ENCODE measurements at places on chromosomes 6 and 20.

GRCh38 chr20:63578224-63579016 lies 4.4 kb upstream of the HELZ2 start:
- no peak for DNase-seq

DNA sequence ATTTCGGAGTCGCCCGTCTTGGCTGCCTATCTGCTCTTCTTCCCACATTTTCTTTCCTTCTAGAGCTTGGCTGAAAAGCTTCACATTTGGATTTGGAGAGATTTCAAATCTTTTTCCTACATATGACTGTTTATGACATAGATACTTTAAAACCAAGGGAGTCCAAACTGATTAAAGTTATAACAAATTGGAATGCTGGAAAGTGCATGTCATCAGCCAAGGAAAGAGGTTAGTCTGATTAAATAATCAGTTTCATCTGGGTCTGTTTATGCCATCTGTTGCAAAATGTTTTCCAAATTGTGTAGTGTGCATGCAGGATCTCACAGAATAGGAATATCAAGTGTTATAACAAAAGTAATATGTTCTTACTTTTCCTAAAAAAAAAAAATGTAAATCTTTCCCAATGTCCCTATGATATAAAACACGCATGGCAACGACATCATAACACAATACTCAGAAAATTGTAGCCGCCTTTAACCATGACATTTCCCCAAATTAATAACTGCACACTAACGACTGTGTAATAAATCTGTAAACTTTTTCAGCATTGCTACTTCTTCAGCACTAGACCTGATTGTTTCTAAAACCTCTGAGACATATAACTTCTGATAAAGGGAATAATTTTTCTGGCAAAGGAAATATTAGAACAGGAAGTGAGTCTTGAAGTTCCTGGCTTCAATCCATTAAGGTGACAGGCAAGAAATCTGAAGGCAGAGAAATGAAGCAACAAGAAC lies 230.2 kb upstream of the FOXQ1 start:
- DNase-seq: no peak

DNA sequence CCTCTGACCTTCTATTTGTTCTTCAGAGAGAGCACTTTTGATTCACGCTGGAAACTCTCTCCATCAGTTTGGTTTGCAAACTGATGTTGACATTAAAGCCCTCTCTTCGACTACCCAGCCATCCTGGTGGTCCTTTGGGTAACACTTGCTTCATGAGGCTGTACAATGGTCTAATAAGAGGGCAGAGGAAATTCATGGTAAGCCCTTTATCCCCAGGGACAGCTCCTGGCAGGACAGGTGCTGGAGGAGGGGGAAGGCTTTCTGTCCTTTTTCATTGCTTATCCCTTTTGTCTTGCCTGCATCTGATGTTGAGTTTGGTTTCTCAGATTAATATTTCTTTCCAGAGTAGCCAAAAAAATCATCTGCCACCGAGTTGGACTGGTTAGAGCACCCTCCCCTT lies 52.1 kb upstream of the CD93 start:
- DNase-seq: no peak

- no peak for DNase-seq
Measured at GRCh38 chr6:12826584-12826983, 110.0 kb downstream of the PHACTR1 start.

- no peak for DNase-seq
Measured at GRCh38 chr6:108673153-108673552, 112.4 kb downstream of the FOXO3 start.

- no peak for DNase-seq
Measured at GRCh38 chr20:46077642-46078305, 12.0 kb downstream of the NCOA5 start.

GRCh38 chr20:20593447-20594170 lies 118.8 kb downstream of the RALGAPA2 start:
- peak; percentile 76 for DNase-seq

- no peak for DNase-seq
Measured at GRCh38 chr6:116535109-116535508, 10.4 kb downstream of the TRAPPC3L start.

GRCh38 chr6:169288591-169288990 lies 34.9 kb upstream of the THBS2 start:
- no peak for DNase-seq

DNA sequence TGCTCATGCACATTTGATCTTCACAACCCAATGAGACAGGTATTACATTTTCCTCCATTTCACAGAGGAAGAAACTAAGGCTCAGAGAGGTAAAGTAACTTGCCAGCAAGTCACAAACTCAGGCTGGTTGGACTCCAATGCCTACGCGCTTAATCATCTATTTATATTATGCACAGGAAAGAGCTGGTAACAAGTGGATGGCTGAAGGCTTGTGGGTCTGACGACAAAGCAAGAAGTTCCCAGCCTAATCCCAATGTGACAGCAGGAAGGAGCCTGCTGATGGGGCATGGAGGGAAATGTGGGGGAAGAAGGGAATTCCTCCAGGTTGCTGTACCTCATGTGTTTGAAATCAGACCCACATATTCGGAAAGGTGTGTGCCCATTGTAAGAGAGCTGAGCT lies 3.9 kb downstream of the CDH22 start:
- no peak for DNase-seq

GRCh38 chr6:19812512-19813119 lies 24.6 kb upstream of the ID4 start:
- DNase-seq: peak; percentile 14

DNA sequence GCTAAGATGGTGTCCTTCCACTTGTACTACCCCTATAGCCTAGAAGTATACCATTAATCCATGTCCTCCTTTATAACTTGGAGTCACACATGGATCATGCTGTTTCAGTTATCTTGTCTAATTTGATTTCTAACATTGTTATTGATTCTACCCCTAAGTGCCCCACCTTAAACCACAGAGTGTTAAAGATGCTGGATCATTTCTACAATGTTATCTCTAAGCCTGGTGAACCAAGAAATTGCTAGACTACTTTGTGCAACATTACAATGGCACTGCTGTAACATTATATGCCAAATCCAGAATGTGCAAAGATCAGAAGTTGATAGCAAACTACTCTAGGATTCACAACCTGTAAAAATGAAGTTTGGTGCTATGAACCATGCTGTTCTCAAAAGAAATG lies 1.7 kb downstream of the CGA start:
- DNase-seq: no peak

DNA sequence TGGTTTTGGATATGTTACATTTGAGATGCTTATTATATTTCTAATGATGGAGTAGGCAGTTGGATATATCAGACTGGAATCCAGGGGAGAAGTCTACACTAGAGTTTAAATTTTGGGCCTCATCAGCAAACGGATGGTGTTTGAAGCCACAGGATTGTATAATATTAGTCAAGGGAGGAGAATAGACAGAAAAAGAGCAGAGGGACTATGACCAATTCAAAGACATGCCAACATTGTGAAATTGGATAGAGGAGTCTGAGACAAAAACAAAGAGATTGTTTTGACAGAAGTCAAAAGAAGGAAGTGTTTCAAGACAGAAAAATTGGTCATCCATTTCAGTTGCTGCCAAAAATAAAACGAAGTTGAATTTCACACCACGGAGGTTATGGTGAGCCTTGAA lies 66.5 kb downstream of the NOX3 start:
- DNase-seq: no peak

- DNase-seq: no peak
Measured at GRCh38 chr6:56958481-56958880, 3.6 kb downstream of the BEND6 start.

DNA sequence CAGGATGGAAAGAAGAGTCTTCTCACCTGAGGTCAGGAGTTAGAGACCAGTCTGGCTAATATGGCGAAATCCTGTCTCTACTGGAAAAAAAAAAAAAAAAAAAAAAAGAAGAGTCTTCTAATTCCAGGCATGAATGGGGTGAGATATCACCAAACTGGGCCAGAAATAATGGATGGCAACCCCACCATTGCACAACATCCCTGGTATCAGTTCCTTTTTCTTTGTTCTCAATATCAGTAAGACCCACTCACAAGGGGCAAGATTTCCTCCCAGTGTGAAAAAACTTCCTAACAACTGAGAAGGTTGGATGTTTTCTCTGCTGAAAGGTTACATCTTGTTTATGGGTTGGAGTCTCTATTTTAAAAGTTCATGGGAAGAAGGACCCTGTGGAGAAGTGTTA lies 23.6 kb upstream of the NR2E1 start:
- DNase-seq: no peak

- no peak for DNase-seq
Measured at GRCh38 chr6:24931718-24932691, 3.8 kb downstream of the RIPOR2 start.

GRCh38 chr6:170199716-170200115 lies 91.2 kb downstream of the DLL1 start:
- DNase-seq: no peak

DNA sequence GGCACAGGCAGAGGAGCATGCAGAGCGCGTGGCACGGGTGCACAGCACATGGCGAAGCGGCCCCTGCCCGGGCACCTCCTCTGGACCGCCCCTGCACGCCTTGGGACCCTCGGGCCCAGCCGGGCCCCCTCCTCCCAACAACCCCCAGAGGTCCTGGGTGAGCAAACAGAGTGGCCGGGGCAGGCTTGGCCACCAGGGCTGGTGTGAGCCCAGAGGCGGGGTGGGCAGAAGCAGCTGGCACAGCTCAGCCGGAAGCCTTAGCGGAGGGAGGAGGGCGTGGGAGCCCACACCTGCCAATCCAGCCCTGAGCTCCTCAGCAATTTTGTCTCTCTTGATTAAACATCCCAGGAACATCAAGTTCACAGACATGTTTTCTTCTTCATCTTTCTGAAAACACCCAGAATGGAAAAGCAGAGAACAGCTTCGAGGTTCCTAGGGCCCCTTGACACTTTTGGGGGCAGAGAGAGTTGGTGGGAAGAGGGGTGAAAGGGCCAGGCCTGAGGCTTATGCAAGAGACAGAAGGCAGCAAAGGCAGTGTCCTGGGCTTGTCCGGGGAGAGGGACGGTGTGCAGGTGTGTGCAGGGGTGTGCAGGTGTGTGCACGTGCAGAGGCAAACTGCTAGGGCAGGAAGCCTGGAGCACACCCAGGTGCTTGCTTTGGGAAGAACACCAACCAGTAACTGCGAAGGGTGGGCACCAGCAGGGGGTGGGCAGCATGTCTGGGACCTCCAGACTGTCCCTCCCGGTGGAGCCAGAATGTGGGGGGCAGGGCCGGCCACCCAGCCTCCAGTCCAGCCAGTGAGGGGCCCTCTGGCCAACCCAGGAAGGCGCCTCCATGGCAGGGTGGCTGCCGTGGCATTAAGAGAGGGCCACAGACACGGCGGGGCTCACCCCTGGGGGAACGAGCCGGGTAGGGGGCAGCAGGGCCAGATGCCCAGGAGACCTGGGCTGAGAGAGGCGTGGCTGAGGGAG lies 4.8 kb downstream of the HRH3 start:
- DNase-seq: no peak

GRCh38 chr20:39010496-39010895 lies 48.4 kb downstream of the DHX35 start:
- DNase-seq: peak; percentile 84

GRCh38 chr6:157537556-157537955 lies 156.6 kb downstream of the ZDHHC14 start:
- DNase-seq: no peak

- no peak for DNase-seq
Measured at GRCh38 chr6:71197780-71198179, 90.8 kb upstream of the OGFRL1 start.

DNA sequence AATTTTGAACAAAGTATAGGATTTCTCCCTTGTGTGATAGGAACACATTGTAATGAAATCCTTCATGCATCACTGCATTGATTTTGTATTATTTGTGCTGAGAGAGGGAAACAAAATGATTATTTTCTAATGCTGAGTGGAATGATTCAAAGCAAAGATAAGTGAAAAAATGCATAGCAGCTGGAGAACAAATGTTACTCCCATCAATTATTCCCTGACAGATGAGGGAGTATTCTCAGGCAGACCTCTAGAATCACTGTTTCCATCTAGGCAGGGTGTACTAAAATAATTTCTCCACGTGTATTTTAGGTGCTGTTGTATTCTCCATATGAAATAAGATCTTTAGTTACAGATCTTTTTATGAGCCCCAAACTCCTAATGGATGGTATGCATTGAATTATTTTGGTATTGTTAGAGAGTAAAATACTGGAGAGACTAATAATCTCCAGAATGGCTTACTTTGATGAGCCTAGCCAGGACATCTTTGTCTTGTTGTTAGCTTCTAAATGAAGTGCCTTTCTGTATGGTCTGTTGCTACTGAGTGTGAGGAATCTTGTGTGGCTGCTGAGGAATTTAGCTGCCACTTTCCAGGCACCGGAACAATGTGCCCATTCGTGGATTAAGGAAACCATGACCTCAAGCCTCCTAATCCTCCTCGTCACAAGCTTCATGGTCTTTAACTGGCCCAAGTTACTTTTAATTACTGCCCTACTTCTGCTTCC lies 39.6 kb downstream of the RNF217 start:
- peak; percentile 34 for DNase-seq

GRCh38 chr20:17229256-17229655 lies 2.4 kb downstream of the PCSK2 start:
- peak; percentile 13 for DNase-seq

DNA sequence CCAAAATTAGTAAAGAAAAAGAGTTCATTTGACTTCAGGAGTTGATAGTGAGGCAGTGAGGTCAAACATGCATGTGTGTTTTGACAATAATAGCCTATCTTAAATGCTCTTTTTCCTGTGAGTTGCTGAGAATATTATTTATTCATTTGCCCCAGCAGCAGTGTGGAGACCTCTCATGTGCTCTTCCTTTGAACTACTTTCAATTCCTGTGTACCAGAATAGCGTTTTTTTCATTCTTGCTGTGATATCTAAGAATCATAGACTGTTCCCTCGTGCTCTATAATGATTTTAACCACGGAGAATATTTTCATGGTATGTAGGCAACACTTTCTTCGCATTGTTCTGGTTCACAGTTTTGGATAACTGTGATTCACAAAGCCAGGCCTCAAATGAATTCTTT lies 5.2 kb downstream of the CDYL start:
- DNase-seq: no peak

DNA sequence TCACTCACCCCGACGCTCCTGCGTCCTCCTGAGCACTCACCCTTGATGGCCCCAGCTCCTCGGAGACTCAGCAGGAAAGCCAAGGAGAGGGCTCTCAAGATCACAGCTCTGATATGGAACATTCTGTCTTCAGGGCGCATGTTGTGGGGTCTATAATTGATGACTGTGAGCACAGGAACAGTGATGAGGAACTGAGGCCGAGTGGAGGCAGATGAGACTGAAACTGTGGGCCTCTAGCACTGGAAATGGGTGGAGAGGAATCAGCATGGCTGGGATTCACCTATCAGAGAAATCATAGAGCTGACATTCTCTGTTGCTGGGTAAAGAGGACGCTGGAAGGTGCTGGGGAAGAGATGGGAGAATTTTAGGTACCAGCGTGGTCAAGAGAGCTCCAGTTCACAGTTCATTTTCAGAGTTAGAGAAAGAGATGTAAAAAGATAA lies at the start of gene HLA-DPA1:
Gene HLA-DPA1, minus strand, starts transcription at position 219 of the 441 bp plus-strand sequence.
- no peak for DNase-seq

DNA sequence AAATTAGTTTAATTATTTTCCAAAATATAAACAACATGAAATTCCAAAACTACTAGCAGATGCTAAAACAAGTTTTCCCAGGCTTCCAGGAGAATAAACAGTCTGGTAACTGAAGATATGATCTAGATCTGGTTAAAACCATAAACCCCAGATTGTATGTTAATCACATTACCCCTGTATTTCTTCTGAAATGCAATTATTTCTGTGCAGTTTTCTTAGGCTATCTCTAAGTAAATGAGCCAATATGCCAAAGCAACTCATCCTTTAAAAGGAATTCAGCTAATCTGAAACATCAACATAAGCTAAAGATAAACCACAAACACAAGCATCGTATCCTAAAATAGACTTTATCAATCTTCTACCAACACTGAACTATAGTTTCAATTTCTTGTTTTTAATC lies 44.6 kb upstream of the SENP6 start:
- no peak for DNase-seq

Measured in ELF-1 (cell line).